NAMALWA (cell line): ENCODE measurements at places on chromosomes 5 and 9.

DNA sequence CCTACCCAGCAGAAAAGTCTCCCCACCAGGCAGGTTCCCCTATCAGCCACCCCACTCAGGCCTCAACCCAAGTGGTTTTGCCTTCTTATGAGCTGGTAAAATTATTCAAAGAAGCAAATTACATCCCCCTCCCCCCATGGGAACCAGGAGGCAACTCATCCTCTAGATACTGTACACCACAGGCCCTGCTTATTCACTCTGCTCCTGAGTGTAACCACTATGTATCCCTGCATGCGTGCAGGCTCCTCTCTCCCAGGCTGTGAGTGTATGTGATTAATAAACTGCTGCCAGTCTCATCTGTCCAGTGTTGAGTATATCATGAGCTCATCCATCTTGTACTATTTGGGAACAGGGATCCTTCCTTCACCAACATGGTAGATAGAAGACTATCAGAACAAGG lies 8.6 kb downstream of the KCTD16 start:
- DNase-seq = no peak

DNA sequence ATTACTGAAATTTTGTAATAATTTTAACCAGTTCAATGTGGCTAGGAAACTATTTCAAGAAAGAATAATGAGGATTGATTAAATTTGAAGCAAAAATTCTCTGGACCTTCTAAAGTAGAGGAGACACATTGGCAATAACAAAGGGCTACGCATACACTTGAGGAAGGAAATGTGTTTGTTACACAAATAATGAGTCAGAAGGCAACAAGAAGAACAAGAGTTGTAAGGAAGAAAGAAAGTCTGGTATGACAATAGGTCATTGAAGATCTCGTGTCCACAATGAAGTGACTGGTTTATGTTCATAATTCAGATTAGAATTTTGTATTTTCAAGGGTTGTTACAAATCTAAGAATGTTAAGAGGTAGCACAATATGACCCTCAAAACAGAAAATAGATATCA lies 25.8 kb downstream of the ST8SIA4 start:
- no peak for DNase-seq

GRCh38 chr5:87899721-87900131 lies 368.9 kb downstream of the TMEM161B start:
- peak; percentile 72 for DNase-seq

DNA sequence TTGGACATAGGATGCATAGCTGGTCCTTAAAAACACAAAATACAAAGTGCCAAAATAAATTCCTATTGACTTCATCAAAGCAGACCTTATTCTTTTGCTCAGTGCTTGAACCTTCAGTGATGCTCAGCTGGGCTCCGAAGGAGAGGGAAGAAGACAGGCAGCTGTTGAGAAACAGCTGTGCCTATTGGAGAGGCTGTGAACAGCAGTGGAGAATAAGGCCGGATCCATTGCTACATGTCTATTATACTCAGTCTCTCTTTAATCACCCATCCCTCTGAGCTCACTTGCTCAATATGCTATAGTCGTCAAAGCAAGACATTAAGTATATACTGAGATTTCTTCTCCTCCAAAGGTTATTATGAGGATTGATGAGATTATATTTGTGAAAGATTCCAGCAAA lies 174.4 kb downstream of the CHSY3 start:
- DNase-seq = no peak

DNA sequence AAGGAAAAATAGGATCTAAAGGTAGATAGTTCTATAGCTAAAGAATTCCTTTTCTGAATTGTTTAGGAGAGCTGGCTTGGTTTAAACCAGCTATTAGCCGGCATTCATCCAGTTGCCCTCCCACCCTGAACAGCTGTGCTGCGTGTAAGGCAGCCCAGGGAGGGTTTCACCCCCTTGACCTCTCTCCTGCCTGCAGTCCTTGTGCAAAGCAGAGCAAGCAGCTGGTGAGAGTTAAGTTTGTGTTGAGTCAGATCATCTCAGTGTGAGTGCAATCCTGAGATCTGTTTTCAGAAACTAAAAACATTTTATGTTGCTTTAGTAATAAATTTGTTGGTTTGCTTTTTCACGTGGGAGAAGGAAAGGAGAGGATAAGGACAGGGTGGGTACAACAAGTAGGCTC lies 13.0 kb downstream of the SLC25A25 start:
- DNase-seq = no peak

DNA sequence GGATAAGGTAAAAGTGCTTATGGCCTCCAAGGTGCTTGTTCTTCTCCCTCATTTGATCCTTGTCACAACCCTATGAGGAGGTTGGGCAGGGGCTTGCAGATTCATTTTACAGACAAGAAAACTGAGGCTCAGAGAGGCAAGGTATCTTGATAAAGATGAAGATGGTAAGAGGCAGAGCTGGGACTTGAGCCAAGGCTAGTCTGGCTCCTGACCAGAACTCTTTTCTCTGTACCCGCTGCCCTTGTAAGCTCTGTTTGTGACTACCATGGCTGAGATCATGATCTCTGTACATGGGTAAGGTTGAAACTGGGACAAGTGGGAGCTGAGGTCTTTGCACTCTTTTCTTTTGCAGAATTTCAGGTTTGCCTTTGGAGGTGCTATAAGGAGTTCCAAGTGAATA lies 33.6 kb downstream of the SEC61B start:
- no peak for DNase-seq

DNA sequence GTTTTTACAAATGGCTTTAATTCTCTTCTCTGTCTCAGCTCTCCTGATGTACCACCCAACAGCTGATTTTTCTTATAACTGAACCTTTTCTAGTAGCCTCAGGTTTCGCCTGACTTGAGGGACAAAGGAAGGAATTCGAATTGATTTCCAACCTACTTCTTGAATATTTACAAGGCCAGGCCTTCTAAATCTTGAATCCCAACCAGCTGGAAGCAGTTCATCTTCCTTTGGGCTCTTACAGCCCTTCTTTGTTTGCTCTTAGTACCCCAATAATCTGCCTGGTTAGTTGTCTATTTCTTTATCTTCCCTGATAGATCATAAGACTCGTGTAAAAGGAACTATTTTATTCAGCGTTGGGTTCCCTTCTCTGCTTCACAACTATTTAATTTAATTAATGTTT lies 95.9 kb downstream of the NLN start:
- no peak for DNase-seq

GRCh38 chr5:122759241-122760070 lies 15.4 kb upstream of the SNX2 start:
- DNase-seq = no peak

DNA sequence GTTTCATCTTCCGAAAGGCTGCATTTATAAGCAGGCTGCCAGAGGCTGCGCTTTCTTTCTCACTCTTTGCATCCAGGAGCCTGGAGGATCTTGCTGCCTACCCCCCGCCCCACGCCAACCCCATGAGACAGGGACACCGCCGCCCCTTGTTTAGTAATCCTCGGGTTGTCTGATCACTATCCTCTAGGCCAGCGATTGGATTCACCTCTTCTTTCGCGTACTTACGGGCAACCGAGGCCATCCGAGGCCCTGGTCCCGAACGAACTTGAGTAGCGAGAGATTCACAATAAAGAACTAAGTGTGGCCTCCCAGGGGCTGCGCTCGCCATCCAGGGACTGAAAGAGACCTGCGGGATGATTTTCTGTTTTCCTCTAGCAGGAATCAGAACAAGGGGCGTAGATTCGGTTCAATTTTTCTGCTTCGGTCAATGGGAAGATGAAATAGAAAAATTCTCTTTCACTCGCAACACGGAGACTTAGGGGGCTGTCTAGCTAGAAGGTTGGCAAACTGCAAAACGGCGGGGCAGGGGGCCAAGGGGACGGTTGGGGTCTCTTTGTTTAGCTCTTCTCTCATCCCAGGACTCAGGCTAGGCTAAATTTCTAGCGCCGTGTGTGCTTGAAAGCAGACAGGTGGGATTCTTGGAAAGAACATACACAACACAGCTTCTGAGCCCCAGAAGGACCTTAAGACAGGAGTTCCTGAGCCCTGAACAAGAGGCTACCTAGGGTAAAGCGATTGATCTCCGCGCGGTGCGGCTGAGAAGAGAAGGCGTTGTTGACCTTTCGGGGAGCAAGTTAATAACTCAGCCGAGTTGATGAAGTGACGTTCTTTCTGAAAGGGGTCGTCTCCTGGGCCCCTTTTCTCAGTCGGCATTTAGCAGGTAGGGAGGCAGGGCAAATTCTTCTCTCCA lies 5.8 kb upstream of the ISL1 start:
- DNase-seq = no peak

DNA sequence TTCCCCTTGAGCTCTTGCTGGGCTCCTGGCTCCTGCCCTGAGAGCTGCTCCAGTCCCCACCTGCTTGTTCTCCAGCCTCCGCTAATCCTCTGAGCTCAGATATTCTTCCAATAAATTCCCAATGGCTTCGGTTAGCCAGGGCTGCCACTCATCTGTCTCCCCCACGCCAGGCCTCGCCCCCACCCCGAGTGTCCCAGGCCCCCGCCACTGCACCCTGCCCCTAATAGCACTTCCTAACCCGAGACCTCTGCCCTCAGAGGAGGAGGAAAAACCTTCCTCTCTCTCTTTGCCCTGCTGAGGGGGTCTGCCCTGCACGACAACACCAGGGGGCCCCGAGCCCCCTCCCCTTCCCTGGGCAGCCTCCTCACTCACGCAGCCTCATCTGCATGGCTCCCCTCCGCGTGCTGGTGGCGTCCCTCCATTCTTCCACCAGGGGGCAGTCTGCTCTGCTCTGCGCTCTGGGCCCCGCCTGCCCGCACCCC lies 5.4 kb upstream of the LCN15 start:
- DNase-seq = peak; percentile 69

GRCh38 chr9:126564128-126564527 lies 49.6 kb upstream of the LMX1B start:
- no peak for DNase-seq

DNA sequence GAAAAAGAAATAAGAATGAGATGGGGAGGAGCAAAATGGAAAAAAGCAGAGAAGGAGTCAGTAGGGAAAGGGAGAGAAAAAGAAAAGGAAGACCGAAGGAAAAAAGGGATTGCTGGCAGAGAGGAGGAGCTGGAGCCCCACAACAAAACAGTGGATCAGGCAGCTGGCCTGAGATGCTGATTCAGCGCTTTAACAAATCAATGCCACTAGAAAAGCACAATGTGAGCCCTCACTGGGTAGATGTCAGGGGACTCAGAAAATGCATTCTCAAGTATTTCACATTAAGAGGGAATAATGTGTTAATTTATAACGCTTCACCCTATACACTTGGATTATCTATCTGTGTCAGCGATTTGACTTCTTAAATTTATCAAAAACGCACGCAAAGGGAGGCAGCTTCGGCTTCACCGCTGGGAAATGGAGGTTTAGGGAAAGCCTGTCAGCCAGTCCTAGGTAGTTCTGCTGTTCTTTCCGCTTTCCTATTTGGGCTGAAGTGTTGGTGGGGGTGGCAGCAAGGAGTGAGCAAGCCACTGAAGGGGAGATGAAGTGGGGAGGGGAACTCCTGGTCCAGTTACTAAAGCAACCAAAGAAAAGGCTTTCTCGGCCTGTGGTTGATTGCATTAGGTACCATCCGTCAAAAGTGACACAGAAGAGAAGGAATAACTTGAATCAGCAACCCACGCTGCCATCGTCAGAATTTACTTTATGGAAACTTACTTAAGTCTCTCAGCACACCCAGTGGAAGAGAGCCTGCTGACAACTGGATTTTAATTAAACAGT lies 161.6 kb downstream of the BNC2 start:
- no peak for DNase-seq

DNA sequence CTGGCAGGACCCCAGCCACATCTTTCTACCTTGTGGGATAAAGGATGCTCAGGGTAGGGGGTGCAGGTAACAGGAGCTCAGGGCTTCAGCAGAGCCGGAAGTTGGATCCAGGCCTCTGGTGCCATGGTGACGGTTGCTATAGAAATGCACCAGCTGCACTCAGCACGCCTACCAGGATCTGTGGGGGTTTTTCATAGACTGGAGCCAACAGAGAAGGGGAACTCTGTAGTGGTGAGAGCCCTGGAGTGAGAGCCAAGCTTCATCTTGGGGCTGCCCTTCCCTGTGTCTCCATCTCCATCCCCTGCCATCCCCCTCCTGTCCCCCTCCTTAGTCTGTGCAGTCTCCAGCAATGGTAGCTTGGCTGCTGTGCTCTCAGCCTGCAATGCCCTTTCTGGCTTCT lies 27.5 kb upstream of the BOD1 start:
- peak; percentile 75 for DNase-seq

- no peak for DNase-seq
Observed at GRCh38 chr5:68333649-68334552, 118.3 kb downstream of the PIK3R1 start.

DNA sequence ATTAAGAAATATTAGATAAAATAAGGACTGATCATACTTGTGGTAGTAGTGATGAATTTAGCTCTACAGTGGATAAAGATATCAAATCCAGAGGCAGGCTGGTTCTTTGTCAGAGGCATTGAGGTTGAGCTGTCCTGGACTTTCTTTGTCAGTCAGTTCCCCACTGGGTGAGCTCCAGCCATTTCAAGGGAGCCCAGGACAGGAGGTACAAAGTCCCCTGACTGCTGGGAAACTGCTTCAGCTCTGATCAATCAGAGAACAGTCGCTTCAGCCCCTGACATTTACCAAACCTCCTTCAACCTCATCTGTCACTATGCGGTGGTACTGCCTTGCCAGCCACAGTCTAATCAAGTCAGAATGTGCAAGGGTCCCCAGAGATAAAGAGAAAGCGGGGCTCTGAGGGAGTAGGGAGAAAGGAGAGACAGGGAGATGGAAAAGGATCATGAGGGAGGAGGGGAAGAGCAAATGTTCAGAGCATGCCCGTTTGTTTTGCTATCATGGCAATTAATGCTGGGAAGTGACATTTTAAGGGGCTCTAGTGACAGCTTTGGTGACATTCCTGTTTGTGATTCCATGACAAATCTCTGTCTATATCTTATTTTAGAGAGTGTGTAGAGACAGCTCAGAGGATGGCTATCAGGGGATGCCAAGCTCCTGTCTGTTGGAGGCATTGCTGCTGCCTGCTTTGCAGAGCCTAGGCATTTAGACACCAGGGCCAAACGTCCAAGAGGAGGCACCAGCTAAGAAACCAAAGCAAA lies 223.2 kb downstream of the ASTN2 start:
- no peak for DNase-seq

GRCh38 chr9:86128235-86128822 lies 29.0 kb upstream of the GOLM1 start:
- DNase-seq = no peak

DNA sequence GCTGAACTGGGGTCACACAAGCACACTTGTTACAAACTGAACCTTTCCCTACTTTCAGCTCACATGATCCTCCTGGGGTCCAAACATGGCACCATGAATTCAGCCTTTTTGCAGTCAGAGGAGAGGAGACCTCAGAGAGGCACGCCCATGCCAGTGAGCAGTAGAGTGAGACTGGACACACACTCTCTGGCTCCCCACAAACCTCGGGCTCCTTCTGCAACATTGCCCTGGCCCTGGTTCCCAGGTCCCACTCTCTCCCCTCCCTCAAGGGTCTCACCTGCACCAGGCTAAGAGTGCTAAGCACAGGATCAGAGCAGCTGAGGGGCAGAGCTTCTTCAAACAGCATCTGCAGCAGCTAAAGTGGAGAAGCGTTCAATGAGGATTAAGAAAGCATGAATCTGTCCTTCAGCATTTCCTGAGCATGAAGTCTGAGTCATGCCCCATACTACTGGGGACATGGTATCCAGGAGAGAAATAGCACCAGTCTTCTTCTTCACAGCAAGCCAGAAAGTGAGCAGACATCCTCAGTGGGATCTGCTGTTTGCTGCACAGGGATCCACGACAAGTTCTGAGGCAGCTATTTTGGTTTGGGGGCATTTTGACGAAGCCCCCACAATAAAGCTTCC lies 27.2 kb downstream of the SLC35A4 start:
- DNase-seq = no peak
